ENCODE measurements at places on chromosomes 3 and 15. TPM values are rescaled to one million over a fixed set of nuclear protein-coding genes. Genes with fewer than 3 reads are reported as not detected.
A peak's percentile ranks its signal among the peaks of the same experiment; 100 is the strongest.

Gene LMAN1L
- polyA plus RNA-seq: not detected

Gene PLXNA1
- 11.0 TPM for polyA plus RNA-seq

Gene FBXL22
- 0.26 TPM for polyA plus RNA-seq

Gene ROBO2
- polyA plus RNA-seq: 1.1 TPM

Gene GOLGA8T
- polyA plus RNA-seq: not detected

- no peak for DNase-seq
Measured at GRCh38 chr3:142251951-142252350, 26.6 kb upstream of the GK5 start.

Gene ALG1L2
- 0.87 TPM for polyA plus RNA-seq

Gene TMEM266
- polyA plus RNA-seq: 0.42 TPM

DNA sequence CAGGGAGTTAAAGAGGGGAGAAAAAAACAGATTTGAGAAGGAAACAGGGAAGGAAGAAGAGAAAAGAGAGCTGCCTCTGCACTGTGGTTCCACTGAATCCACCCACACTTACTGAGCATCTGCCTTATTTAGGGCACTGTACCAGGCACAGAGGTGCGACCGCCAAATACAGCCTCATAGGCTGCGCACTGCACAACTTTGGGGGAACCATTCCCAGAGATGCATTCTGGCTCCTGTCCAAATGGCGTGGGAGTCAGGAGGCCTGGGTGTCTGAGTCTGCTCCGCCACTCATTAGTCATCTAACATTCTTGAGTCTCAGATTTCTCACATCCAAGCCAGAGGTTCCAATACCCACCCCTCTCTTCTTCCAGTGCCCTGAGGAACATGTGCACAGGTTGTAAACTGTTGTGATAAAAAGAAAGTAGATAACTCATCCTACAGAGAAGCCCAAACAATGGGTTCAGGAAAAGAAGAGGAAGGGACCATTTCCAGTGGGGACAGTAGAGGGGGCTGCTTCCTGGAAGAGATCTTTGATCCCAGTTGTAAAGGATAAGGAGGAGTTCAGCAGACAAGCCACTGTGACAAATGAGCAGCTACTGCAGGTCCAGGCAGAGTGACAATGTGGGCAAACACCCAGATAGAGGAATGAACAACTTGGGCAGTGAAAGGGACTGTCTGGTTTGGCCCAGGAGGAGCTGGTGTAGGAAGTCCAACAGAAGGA, 254.6 kb downstream of the UACA start:
- DNase-seq: peak; percentile 30

- no peak for DNase-seq
Measured at GRCh38 chr15:99279290-99279689, 28.0 kb downstream of the LRRC28 start.

Gene FANCD2OS
- 0.94 TPM for polyA plus RNA-seq

Gene ASB14
- polyA plus RNA-seq: 0.38 TPM

Gene CHRD
- 0.23 TPM for polyA plus RNA-seq

GRCh38 chr15:31308185-31308639, 18.4 kb upstream of the KLF13 start:
- peak; percentile 44 for DNase-seq

DNA sequence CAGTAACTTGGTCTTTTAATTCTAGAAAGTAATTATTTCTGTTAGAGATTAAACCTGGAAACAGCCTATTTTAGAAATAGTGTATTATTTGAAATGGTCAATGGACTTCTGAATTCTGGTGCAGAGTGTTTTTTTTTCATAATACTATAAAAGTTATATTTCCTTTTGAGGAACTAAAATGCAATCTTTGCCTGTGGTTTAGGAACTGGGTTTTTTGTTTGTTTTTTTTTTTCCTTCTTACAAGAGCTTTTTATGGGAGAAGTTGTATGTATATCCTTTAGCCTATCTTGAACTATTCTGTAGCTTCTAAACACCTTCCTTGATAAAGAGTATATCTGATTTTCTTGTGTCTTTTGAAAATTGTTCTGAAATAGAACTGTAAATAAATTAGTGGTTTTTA, 88.3 kb downstream of the ARIH1 start:
- no peak for DNase-seq

- peak; percentile 35 for DNase-seq
Measured at GRCh38 chr3:38617137-38617536, 32.4 kb downstream of the SCN5A start.

GRCh38 chr3:46293035-46293724, 50.9 kb downstream of the CCR3 start:
- DNase-seq: peak; percentile 21

Gene ATR
- polyA plus RNA-seq: 28.4 TPM

DNA sequence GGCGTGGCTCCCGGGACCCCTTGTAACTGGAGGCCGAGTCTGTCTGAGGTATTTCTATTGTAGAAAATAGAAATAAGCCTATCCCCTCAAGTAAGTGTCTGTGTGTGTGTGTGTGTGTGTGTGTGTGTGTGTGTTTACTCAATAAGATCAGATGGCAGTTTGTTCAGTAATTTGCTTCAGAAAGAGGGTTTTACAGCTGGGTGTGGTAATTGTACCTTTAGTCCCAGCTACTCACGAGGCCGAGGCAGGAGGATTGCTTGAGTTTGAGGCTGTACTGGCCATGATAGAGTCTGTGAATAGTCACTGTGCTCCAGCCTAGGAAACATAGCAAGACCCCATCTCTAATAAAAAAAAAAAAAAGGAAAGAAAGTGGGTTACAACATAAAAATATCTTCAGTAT, 8.7 kb downstream of the SPINT1 start:
- no peak for DNase-seq

GRCh38 chr3:152496286-152496685, 227.6 kb downstream of the MBNL1 start:
- no peak for DNase-seq

Gene DAZL
- polyA plus RNA-seq: 2.5 TPM

DNA sequence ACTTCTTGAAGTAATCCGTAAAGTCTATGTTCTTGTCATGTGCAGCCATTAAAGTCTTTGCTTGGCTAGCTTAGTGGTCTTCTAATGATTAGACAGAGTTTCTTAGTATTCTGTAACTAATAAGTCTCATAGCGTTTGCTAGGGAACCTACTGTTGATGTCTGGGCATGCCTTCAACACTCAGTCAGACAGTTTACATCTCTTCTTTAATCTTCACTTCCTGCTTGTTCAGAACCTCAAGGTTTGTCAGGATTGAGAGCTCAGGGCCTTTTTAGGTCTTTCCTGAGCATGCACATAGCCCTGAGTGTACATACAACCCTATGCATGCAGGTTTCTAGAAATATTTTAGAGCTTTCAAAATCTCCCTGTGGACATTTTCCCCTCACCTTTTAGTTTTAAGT, 426.3 kb downstream of the AGBL1 start:
- DNase-seq: no peak

Gene RPL15
- polyA plus RNA-seq: 3,117 TPM

Gene FBXW12
- polyA plus RNA-seq: 0.21 TPM

Gene GALNT15
- not detected for polyA plus RNA-seq

- no peak for DNase-seq
Measured at GRCh38 chr3:146093896-146094295, 67.1 kb downstream of the PLOD2 start.

GRCh38 chr15:96497951-96498350, 167.5 kb downstream of the NR2F2 start:
- no peak for DNase-seq

- peak; percentile 27 for DNase-seq
Measured at GRCh38 chr3:123344907-123345594, 103.8 kb downstream of the ADCY5 start.

DNA sequence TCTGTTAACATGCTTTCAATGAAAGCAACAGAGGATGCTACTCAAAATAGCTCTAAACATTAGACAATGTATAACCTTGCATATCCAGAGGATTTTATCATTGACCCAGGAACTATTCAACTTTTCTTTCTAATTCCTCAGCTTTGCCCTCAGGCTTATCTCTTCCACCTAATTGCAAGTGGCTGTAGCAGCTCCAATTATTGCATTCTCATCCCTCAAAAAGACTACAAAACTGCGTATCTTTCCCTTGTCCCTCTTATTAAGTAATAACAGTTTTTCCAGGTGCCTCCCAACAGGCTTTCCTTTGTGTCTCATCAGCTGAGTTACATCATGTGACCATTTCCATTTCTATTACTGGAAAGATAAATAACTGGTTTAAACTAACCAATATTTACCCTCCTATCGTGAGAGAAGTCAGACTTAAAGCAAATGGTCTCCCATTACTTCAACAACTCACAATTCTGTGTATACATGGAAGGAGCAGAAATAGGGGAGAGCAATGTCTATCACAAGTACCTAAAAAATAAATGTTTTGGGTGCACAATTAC, 78.0 kb upstream of the MBNL1 start:
- no peak for DNase-seq

GRCh38 chr3:190443257-190443656, 6.4 kb downstream of the TMEM207 start:
- peak; percentile 33 for DNase-seq

Gene FGF12
- polyA plus RNA-seq: 13.8 TPM

- no peak for DNase-seq
Measured at GRCh38 chr3:97959872-97960271, 12.4 kb downstream of the RIOX2 start.

DNA sequence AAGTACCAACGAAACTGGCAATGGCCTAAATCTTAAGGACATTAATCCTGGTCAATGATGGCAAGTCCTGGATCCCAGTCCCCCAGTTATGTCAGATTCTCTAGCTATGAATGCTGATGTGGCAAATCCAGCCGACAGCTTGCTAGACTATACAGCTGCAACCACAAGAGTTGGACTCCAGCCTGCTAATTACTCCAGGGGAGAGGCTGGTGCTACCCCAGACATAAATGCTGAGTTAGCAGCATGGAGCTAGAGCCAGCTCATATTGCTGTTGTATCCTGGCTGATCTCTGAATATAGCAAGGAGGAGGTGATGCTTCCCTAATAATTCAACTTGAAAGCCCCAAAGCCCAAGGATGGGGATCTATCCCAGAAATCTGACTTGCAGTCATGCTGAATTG, 207.1 kb downstream of the LRRN1 start:
- DNase-seq: no peak

DNA sequence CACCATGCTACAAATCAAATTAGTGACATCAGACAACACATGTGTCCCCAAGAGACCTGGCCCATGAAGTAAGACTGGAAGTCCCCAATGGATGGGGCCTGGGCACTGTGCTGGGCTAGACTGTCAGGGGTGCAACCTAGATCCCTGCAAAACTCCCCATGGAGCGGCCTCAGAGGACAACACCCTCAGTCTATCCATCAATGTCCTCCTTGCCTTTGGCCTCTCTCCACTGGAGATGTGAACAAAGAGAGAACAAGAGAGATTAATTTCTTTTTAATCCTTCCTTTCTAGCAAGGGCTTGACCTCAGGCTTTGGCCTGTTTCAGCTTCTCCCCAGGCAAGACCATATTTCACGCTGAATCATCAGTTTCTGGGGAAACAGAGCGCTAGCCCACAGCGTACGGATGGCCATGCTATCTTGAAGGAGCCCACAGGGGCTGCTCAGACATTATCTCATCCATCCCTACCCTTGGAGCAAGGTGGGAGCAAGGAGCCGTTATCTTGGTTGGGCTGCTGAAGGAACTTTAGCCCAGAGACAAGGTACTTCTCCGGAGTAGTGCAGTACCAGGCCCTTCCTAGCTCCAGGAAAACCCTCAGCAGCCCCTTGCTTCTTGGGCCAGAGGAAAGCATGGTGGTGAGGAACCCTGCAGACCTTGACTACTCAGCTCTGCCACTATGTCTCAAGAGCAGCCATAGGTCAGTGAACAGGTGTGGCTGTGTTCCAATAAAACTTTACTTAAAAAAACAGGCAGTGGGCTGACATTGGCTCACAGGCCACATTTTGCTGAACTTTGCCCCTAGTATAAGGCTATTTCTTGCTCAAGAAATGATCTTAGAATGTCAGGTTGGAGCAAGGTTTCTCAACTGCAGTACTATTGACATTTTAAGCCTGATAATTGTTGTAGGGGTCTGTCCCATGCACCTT, 72.7 kb upstream of the WNT5A start:
- no peak for DNase-seq

- no peak for DNase-seq
Measured at GRCh38 chr3:103388214-103388613, 953.4 kb downstream of the ZPLD1 start.

GRCh38 chr15:64865998-64866520, 24.3 kb downstream of the PLEKHO2 start:
- DNase-seq: peak; percentile 82

DNA sequence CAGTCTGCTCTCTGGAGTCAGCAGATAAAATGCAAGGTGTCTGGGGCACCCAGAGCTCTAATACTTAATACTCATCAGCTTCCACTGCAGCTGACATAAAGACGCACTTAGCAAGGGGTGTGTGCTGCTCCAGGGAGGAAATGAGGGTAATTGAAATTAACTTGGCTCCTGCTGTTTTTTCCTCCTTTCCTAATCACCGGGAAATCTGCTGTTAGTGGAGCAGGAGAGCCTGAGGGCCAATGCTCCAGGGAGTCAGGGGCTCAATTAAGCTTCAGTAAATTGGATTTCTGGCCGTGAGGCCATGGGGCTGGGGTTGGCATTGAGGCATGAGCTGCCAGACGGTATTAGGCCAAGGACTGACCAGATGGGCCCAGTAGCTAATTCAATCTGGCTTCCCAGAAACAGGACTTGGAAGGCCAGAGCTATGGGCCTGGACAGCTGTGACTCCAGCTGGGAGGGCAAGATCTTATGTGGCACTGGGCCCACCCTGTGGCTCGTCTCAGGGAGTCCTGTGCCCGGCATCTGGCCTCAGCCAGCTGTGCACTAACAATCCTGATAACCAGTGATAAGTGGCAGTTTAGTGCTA, 30.7 kb upstream of the CHRNB4 start:
- DNase-seq: peak; percentile 69

Gene CACNA1D
- 0.96 TPM for polyA plus RNA-seq

GRCh38 chr3:52518723-52519444, 14.8 kb downstream of the NT5DC2 start:
- DNase-seq: peak; percentile 78

GRCh38 chr3:69212411-69213160, 90.2 kb upstream of the LMOD3 start:
- DNase-seq: no peak

Gene INSYN1
- polyA plus RNA-seq: 0.10 TPM

DNA sequence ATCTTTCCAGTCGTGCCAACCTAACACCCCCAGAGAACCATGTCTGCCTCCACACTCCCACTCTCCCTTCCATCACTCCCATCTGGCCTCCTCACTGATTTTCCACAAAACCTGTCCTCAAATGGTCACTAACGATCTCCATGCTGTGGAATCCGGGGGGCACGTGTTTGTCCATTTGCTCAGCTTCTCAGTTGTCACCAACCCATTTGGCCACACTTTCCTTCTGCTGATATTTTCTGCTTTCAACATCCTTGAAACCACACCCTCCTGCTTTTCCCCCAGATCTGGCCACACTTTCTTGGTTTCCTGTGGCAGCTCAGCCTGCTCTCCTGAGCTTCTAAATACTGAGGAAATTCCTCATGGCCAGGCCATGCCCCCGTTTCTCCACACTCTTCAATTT, 257.2 kb upstream of the NSMCE3 start:
- DNase-seq: no peak

- no peak for DNase-seq
Measured at GRCh38 chr3:60448696-60449095, 802.6 kb downstream of the FHIT start.

GRCh38 chr3:159208050-159208449, 406.2 kb downstream of the MFSD1 start:
- DNase-seq: no peak

Gene CCRL2
- polyA plus RNA-seq: not detected

All from GM23338 (cell line).